Pancreas (tissue), 10 donors: ENCODE measurements at places on chromosomes 11 and 22.

DNA sequence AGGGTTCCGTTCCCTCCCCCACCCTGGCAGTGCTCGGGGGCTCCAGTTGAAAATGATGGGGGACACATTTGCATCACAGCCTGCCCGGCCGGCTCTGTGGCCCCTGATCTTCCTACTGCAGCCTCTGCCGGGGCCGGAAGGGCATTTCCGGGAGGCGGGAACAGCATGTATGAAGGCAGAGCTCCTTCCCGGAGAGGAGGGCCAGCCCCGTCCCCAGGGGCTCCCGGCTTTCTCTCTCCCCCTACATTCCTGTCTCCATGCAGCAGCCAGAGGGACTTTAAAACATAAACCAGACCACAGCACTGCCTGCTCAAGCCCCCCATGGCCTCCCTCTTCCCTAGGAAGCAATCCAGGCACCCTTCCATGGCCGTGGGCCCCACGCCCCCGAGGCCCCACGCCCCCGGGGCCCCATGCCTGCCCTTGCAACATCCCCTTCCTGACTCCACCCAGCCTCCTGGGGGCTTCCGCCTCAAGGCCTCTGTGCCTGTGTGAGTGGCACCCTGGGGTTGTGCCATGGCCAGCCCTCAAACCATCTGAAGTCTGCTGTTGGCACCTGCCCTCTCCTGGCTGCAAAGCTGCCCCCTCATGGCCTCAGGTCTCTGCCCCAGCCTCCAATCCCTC is 73.1 kb downstream of the CDKN1C start:
- no peaks in the 10 kb centered on the region for H3K36me3 ChIP-seq
- no peaks in the 10 kb centered on the region for H3K4me1 ChIP-seq
- H3K4me3 ChIP-seq: no peak overlapping the region
- peak; percentile 24 for DNase-seq
- no peaks in the 10 kb centered on the region for H3K27me3 ChIP-seq
- no peak overlapping the region for H3K27ac ChIP-seq

- DNase-seq: no peak
- no peaks in the 10 kb centered on the region for H3K4me1 ChIP-seq
- no peaks in the 10 kb centered on the region for H3K36me3 ChIP-seq
Observed at GRCh38 chr11:71505001-71505400, 22.1 kb upstream of the KRTAP5-7 start.

GRCh38 chr11:66970807-66971442 is 4.2 kb upstream of the C11orf86 start:
- no peaks in the 10 kb centered on the region for H3K4me1 ChIP-seq
- no peaks in the 10 kb centered on the region for H3K27me3 ChIP-seq
- H3K27ac ChIP-seq: peak overlapping the region; percentile 71
- H3K36me3 ChIP-seq: no peaks in the 10 kb centered on the region

DNA sequence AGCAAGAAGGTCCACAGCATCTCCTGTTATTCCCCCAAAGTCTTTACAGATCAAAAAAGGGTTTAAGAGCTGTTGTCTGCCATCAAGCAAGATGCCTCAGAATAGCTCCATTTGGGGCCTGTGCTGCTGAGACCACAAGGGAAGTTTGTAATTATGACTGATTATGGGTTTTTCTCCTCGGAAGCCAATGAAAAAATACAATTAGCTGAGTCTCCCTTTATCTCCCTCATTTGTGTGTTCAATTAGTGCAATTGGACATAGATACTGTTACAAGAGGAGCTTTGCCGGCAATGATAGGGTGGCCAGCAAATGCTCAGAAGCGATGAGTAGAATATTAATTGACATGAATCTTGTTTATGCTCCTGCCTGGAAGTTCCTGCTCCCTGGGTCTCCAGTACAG is 83.7 kb downstream of the COMMD9 start:
- no peak for DNase-seq
- H3K36me3 ChIP-seq: no peaks in the 10 kb centered on the region
- H3K4me3 ChIP-seq: no peak overlapping the region

DNA sequence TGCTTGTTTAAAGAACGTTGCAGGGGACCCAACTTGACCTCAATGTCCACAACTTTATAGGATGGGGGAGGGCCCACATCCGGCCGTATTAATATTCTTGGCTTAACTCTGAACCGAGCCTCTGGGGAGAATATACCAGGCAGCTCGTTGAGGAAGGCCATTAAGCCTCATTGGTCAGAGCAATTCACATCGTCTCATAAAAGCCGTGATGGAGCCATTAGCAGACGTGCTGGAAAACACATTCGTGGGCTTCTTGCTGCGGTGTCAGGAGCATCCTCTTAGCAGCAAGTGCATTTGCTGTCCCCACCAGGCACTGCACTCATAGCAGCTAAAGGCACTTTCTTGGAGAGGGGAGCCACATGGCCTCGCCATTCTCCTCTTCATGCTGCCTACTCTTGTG is 14.9 kb downstream of the DSCAML1 start:
- no peak for DNase-seq
- no peaks in the 10 kb centered on the region for H3K36me3 ChIP-seq
- H3K27me3 ChIP-seq: no peaks in the 10 kb centered on the region
- no peak overlapping the region for H3K27ac ChIP-seq
- no peaks in the 10 kb centered on the region for H3K4me1 ChIP-seq

GRCh38 chr22:41311487-41311886 is 10.2 kb downstream of the ZC3H7B start:
- H3K27me3 ChIP-seq: no peaks in the 10 kb centered on the region
- no peak for DNase-seq
- peaks cover 3% of the 10 kb centered on the region for H3K4me1 ChIP-seq
